ENCODE measurements at places on chromosomes 5 and 9.

GRCh38 chr5:16592255-16592654 lies 24.5 kb downstream of the RETREG1 start:
- no peak for DNase-seq

- no peak for DNase-seq
These were observed 14.7 kb downstream of the MTMR12 start for GRCh38 chr5:32298059-32298415.

- no peak for DNase-seq
These were observed 93.3 kb upstream of the SLC44A1 start for GRCh38 chr9:105150991-105151685.

DNA sequence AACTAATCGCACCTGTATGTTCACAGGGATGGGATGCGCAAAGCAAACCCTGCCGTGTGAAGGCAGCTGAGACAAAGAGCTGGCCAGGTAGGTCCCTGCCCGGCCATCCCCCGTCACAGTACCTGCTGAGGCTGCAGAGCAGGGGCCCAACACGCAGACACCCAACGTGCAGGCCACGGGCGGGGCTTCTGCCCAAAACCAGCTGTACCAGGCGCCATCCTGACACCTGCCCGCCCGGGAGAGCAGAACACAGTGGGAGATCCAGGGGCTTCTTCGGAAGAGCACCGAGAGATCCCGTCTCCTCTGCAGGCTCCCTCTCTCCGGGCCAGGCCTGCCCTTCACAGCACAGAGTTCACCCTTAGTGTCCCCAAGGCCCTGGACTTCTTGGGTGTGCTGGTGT lies 28.4 kb downstream of the ABO start:
- no peak for DNase-seq
